SK-N-SH treated with all-trans-retinoic acid at 6 μM for 48 hours (cell line): ENCODE measurements at places on chromosomes 5 and 9.

DNA sequence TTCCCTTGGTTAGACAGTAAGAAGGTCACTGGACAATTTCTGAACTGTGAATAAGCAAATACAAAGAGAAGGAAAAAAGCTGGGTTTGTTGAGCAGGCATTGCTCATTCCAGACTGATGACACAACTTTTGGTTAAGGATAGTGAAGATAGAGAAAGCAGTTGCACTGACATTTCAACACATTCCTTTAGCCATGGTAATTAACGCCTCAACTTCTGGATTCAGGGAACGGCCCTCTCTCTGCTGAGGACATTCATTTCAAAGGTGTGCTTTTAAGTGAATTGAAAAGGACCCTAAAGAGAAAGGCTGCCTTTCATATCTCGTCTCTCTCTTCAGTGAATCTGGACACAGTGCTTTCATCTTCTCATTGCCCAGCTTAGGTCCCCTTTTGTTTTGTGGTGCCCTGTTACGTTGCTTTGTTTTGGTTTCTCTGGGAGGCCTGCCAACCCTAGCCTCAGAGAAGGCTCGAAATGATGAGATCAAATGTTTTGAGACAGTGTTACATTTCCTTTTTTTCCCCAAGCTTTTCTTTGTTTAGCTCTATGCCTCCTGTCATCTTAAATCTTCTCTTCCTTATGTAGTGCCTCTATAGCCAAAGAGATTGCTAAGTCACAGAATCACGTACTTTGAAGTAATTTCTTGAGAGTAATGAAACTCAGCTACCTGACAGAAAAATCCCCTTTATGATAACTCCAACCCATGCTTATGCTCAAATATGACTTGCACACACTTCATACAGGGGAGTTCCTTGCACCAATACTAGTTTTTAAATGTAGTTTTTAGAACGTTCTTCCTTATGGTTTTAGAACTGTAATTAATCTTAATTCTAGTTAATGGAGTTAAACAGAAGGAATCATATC, 94.4 kb upstream of the IFNE start:
- peak; percentile 24; the same call in 2 of the 3 replicates for ATAC-seq

DNA sequence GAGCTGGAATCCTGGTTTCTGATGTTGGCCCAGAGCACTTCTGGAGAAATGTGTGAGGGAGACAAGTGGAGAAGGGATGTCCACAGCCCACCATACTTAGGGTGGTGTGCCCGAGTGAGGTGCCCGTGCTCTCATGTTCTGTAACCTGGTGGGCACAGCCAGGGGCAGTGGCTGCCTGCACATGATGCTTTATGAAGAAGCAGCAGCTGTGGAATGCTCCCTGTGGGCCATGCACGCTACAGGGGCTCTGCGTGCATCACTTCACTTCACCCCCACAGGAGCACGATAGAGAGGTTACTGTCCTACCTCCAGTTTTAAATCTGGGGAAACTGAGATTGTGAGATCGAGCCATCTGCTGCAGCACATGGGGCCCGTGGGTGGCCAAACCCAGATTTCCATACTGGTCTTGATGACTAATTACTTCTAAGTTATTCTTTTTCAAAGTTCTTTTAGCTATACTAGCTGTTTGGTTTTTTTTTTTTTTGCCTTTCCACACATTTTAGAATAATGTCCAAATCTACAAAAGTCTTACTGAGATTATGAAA, 441.6 kb downstream of the GADD45G start:
- no peak for ATAC-seq

- ATAC-seq, result no peak
Measured at GRCh38 chr5:113755516-113755915, 242.0 kb downstream of the YTHDC2 start.

- no peak for ATAC-seq
Measured at GRCh38 chr5:86748538-86749105, 130.9 kb downstream of the COX7C start.
